ENCODE measurements at places on chromosomes 16 and 17.

- peak; percentile 39 for DNase-seq
These were observed 68.6 kb downstream of the HAPSTR1 start for GRCh38 chr16:9159839-9160550.

- no peak for DNase-seq
These were observed 936 bp upstream of the RASL10B start for GRCh38 chr17:35730400-35731005.

DNA sequence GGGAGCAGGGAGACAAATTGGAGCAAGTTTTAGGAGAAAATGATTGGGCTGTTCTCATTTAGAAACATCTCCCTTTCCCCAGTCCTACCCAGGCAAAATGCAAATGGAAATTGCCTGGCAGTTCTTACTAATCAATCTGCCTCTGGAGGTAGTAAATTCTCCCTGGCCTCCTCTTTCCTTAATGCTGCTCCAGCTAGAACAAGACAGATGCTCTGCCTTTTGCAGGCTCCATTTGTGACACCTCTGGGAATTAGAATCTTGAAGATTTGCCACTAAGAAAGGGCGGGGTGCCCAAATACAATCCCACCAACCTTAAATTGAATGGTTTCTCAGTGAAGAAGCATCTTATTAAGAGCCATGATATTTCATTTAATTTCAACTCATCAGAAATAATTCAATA is 377.7 kb upstream of the CDH11 start:
- DNase-seq, result no peak

DNA sequence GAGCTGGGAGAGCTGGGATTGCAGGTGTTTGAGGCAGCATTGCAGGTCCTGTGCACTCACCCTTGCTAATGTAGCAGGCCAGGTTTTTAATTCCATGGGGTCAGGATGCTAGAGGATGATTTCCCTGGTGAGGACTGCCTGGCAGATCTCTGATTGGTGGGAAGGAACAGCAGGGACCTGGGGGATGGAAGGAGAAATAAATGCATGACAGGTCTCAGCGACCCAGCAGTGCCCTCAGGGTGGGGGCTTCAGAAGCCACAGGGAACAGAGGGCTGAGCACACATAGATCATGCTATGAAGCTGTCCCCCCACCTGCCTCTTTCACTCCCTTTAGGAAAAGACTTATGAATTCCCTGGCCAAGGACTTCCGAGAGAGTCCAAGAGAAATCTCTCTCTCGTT is 255.5 kb upstream of the N4BP1 start:
- DNase-seq, result no peak

- DNase-seq, result no peak
These were observed 71.8 kb upstream of the ZNF469 start for GRCh38 chr16:88310796-88311605.

DNA sequence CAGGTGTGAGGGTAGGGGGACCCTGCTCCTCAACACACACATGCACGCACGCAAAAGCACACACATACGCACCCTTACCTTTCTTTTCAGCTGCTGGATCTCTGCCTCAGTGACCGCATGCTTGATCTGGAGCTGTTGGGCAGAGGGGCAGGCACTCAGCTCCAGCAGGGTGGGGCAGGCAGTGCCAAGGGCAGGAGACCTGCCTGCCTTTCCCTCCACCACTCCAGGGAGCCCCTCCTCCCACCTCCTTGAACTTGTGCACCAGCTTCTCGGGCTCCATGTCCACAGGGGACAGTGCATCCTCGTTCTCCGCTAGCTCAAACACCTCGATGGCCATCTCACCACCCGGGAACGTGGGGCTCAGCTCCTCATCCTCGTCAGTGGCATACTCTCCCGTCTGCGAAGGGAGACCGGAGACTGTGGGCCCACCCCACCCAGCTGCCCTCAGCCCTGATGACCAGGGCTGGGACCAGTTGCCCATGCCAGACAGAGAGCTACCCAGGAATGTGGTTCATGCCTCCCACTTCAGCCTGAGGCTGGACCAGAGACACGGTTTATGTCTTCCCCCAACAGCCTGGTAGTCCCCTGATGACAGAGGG is 9.3 kb upstream of the SAMD14 start:
- DNase-seq, result no peak

DNA sequence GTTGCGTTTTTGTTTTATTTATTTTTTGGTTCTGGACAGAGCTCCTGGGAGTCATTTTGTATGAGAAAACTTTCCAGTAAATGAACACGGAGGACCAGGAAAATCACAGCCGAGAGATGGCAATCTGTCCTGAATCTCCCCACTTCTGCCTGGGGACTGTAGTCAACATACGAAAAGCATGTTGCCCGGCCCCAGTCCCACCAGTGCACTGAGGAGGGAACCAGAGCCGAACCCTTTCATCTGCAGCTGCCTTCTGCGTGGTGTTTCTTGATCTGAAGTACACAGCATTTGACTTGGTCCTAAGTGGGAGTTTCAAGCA is 18.9 kb downstream of the SNX11 start:
- DNase-seq, result no peak

- DNase-seq, result no peak
These were observed 7.9 kb downstream of the UNC119 start for GRCh38 chr17:28544402-28545140.

GRCh38 chr16:56413381-56413780 is 12.0 kb downstream of the AMFR start:
- DNase-seq, result no peak

DNA sequence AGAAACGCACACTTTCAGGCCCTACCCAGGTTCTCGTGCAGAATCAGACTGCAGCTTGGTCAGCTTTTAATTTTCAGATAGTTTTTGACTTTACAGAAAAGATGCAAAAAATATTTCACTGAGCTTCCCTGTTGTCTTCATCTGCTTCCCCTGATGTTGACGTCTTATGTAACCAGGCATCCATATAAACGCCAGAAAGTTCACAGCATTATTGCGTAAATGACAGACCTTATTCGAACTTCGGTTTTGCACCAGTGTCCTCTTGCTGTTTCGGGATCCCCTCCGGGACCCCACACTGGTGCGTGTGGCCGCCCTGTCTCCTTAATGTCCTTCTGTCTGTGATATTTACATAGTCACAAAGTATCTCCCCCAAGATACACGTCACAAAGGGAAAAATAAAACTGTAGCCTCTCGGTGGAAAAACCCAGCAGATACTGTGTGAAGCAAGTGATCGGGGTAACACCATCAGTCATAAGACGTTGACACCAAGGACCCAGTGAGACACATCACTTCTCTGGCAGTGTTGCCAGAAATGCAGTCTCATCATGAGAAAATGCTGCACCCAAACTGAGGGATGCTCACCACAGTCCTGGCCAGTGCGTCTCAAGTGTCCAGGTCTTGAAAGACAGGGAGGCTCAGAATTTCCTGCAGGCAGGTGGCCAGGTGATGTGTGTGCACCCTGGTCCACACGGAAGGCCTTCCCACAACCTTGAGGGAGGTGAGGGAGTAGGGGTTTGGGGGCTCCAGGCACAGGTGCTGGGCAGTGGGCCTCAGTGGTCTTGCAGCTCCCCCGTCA is 4.3 kb downstream of the BANP start:
- DNase-seq, result no peak

- no peak for DNase-seq
These were observed 81.7 kb downstream of the LMF1 start for GRCh38 chr16:888901-889570.

- DNase-seq, result no peak
These were observed 25.0 kb upstream of the TMEM97 start for GRCh38 chr17:28293994-28294393.

GRCh38 chr17:4503283-4504025 is 4.8 kb downstream of the SPNS2 start:
- DNase-seq, result no peak

DNA sequence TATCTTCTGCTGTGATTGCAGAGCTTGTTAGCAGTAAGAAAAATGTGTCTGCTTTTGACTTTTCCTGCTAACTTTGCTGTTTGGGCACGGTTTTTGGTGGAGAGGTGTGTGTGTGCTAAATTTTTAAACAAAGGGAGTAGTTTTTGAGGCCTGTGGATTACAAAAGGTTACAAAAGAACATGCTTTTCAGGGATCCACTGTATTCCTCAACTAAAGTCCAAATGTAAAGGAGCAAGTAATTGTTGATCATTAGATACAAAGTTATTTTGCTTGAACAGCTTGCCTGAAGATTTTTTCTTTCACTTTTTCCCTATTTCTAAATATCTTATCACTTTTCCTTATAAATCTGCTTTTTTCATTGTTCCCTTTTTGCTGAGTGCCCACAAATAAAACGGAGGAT is 2.0 kb downstream of the KPNB1 start:
- no peak for DNase-seq

DNA sequence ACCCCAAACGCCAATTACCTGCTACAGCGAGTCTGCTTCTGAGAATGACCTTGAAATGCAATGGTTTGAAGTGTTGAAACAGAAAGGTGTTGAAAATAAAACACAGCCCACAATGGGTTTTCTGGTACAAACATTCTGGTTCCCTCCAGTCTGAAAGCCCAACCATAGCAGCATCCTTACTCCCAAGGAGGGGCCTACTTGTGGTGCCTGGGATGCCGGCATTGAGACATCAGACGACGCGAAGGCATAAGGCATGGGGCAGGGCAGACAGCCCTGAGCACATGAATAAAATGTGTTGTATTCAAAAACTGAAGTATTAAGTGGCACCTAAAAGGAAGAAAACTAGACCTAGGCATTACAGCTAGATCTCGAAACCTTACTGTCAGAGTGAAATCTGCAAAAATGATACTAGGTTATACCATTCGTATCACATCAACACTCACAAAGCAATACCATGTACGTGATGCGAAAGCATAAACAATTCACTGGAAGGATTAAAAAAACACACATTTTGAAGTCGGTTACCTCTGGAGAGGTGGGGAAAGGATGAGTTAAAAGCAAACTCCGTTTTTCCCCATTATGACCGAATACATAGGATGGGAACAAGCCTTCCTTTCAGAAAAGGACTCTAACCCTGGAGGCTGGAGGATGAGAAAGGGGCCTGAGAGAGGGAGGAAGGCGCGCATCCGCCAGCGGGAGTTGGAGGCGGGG is 702 bp downstream of the NUDT21 start:
- DNase-seq, result no peak

DNA sequence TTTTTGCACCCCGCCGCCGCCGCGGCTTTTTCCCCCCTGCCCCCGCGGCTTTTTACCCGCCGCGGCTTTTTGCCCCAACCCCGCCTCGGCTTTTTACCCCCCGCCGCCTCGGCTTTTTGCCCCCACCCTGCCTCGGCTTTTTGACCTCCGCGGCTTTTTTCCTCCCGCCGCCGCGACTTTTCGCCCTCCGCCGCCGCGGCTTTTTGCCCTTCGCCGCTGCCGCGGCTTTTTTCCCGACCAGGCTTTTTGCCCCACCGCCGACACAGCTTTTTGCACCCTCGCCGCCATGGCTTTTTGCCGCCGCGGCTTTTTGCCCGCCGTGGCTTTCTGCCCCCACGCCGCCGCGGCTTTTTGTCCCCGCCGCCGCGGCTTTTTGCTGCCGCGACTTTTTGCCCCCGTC is 137.0 kb upstream of the TP53TG3D start:
- DNase-seq, result no peak

- no peak for DNase-seq
These were observed 81.5 kb downstream of the MYO1D start for GRCh38 chr17:32795339-32795979.

DNA sequence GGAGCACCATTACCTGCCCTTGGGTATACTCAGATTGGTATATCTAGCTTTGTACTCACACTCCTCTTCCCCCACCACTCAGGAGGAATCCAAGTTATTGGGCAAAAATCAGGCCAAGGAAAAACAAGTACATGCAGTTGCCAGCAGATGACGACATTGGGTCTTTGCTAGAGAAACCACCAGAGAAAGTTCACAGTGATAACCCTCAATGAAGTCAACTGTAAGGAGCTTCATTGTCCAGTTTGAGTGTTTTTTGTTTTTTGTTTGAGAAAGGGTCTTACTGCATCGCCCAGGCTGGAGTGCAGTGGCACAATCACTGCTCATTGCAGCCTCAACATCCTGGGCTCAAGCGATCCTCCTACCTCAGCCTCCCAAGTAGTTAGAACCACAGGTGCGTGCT is 34.6 kb upstream of the TOX3 start:
- no peak for DNase-seq

GRCh38 chr16:82059983-82060421 is 24.9 kb downstream of the HSD17B2 start:
- no peak for DNase-seq

- DNase-seq, result no peak
These were observed 25.4 kb downstream of the BANP start for GRCh38 chr16:87976665-87977064.

DNA sequence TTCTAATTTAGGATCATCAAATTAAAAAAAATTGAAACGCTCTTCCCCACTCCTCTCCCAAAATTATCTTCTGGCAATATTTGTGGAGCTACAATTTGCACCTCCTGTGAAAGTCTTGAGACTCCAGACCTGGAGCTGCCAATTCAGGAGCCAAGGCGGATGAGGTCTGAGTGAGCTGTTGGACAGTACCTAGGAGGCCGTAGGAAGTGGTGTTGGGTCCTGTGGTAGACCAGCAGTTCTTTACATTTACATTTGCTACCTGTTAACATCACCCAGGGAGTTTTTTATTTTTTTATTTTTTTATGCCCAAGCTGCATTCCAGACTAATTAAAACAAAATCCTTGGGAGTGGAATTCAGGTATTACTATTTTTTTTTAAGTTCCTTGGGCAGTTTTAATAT is 271.0 kb downstream of the PHKB start:
- no peak for DNase-seq

DNA sequence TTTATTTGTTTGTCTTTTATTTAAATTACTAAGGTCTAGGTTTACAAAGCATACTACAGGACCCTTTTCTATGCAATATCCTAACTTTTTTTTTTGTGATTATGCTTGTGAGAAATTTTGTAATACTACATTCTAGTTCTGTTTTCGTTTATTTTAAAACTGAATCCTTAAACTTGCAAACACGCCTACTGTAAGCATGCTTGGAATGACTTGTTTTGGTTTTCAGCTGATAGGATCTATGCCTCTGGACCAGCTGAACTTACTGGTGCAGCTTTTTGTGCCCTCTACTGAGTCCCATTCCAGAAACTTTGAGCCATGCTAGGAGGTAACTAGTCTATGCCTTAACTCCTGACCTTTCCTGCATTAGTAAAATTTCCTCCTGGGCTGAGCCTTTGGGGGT is 6.0 kb downstream of the PDP2 start:
- no peak for DNase-seq

- DNase-seq, result no peak
These were observed 32.3 kb downstream of the SLC47A1 start for GRCh38 chr17:19565817-19566575.

DNA sequence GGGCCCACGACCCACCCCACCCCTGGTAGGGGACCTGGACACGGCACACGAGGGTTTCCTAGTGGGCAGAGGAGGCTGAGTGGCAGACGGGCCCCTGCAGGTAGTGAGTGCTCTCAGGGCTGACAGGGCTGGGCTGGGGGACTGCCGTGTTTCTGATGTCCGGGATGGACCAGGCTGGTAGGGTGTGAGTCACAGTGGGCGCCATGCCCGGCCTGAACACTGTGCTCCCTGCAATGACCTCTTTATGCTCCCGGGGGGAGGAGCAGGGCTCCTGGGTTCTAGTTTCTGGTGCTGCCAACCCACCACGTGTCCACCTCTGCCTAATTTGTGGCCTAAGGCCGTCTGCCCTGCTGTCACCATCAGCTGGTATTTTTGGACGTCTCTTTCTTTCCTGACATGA is 26.3 kb downstream of the ARHGAP23 start:
- DNase-seq, result no peak
